ENCODE measurements at places on chromosomes 7 and 10.

GRCh38 chr7:150311711-150312110, 11.4 kb upstream of the LRRC61 start:
- DNase-seq: no peak

DNA sequence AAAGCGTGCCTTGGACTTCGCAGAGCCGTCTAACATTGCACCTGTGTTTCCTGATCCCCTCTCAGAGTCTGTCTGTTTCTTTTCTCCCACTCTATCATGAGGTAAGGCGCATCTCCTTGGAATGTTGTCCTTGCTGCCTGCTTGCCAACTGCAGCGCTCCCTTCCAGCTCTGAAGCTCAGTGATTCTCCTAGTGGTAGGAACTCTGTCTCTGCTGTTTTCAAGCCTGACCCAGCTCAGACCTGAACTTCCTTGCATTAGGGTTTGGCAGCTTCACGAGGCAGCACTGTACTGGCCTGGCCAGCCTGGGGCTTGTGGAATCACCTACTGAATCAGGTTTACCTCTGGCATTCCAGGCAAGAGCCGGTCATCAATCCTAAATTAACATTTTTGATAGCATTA, 123.9 kb downstream of the CREB5 start:
- no peak for DNase-seq

DNA sequence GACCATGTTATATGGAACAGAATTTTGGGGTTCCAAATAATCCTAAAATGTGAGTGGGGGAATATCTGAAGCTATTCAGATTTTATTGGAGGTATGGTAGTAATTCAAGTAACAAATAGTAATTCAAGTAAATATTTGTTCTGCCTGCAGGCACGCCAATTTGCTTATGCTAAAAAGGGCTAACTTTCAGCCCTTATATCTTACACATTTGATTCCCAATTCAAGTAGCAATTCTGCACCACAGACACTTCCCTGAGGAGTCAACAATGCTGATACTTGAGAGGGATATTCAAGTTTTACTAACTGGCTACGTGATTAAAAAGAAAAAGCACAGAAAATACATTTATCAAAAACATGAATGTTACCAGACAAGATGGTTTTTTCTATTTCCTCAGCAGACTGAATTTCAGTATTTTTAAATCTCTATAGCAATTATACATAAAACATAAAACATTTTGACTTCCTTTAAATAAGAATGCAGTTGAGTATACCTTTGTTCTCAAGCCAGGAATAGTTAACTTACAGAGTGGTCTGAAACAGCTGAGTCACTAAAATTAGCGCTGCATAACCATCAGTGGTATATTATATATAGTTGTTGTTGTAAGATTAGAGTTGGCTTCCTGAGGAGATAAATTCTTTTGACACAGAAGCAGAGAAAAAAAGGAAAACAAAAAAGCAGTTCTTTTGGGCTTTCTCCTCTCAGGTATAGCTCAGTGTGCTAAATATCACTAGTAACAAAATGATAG, 33.9 kb downstream of the MTPN start:
- no peak for DNase-seq

- DNase-seq: no peak
These were observed 1.6 kb downstream of the GLCCI1 start for GRCh38 chr7:7970237-7970530.

GRCh38 chr7:145624618-145625017, 492.0 kb upstream of the CNTNAP2 start:
- DNase-seq: no peak

DNA sequence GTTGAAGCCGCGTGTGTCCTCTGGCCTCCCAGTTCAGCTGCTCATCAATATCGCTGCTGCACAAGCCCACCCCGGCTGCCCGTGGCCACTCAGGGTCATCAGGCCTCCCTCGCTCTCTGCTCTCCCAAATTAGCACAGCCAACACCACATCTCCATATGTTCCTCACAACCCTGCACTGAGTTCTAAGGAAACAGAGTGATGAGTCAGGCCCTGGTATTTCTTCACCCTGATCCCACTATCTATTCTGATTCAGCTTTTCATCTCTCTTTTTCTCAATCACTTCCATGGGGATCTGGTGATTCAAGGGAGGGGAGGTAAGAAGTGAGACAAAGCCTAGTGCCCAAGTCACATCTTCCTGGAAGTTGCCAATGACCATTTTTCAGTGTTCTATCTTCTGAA, 23.8 kb downstream of the CYTH3 start:
- DNase-seq: no peak

GRCh38 chr7:16035392-16035791, 348.9 kb upstream of the MEOX2 start:
- DNase-seq: no peak

- DNase-seq: no peak
These were observed 44.9 kb downstream of the VIPR2 start for GRCh38 chr7:159099711-159100231.

DNA sequence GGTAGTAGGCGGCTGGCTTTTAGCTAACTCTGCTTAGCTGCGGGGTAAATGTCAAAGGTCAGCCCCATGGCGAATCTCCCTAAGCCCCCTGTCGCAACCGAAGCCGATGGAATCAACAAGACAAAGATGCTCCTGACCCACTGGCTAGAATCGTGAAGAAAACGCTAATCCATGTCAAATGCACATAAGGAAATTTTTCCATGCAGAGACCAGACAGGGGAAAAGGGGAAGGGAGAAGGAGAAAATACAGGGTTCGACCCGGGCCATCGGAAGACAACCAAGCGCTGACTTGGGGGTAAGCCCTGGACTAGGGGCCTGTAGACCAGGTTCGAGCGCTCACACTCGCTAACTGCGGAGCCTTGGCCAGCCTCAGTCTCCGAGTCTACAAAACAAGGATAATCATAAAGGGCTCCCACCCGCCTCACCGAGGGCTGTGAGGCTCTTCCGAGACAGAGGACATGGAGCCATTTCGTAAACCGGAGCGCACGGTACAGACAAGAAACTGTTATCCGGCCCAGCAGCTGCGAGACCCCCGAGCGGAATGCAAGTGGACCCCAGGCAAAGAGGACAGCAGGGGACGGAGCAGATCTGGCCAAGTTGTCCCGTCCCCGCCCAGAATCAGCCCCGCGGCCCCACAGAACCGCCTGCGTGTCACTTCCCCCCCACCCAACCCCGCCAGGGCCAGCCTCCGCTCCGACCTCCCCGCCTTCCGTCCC, 507 bp downstream of the SAR1A start:
- DNase-seq: no peak

GRCh38 chr7:84654273-84654672, 459.7 kb upstream of the SEMA3A start:
- no peak for DNase-seq

DNA sequence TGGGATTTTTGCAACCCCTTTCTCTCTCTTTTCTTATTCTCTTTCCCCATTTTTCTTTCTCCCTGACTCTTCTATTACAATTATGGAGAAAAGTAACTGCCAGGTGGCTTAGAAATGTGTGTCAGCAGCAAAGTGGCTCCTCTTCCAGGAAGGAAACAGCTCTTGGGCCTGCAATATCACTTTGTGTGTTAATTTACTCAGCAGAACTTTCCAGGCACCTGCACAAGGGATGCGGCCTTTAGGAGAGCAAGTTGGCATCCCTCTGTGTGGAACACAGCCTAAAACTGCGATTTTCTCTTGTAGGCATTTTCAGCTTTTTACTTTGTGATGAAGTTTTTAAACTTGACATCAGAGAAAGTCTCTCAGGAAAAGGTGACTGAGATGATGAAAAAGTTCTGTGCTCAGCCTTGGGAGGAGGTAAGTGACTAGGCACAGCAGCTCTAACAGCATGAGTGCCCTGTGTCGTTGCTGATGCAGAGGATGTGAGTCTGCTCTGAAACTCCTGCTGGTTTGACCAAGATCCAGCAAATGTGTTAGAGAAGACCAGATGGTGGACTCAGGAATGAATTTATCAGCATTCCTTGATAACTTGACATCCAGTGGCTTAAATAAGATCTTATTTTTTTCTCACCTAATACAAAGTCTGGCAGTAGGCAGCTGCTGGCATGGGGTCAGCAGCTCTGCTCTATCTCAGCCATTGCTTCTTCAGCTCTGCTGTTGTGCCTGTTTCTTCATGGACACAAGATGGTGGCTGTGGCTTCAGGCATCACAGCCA, 47.4 kb upstream of the CC2D2B start:
- DNase-seq: no peak

DNA sequence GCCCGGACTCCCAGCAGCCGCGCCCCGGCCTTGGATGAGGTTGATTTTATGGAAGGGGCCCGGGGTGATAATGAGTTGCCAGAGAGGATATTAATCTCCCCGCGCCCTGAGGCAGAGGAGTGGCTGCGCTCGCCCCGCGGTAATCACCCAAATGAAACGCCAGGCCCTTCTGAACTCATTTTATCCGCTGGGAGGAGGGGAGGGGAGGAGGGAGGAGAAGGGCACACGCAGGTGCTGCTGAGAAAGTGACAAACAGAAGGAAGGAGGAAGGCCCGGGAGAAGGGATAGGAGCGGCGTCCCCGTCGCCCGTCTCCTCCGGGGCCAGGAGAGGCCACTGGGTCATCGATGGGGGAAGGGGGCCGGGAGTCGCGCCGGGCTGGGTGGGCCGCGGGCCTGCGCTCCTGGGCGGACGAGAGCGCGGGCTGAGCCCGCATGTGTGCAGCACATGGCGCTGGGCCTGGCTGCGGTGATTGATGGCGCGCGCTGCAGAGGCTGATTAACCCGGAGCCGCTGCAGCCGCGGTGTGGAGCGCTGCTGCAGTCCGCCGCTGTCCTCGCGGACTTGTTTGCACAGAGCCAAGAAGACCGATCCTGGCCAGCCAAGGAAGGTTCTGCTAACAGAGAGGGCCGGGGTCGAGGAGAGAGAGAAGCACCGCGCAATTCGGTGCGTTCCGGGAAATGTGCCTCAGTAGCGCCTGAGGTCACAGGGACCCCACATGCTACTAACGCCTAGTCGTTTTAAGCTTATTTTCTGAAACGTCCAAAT, 6.5 kb downstream of the MNX1 start:
- DNase-seq: no peak

DNA sequence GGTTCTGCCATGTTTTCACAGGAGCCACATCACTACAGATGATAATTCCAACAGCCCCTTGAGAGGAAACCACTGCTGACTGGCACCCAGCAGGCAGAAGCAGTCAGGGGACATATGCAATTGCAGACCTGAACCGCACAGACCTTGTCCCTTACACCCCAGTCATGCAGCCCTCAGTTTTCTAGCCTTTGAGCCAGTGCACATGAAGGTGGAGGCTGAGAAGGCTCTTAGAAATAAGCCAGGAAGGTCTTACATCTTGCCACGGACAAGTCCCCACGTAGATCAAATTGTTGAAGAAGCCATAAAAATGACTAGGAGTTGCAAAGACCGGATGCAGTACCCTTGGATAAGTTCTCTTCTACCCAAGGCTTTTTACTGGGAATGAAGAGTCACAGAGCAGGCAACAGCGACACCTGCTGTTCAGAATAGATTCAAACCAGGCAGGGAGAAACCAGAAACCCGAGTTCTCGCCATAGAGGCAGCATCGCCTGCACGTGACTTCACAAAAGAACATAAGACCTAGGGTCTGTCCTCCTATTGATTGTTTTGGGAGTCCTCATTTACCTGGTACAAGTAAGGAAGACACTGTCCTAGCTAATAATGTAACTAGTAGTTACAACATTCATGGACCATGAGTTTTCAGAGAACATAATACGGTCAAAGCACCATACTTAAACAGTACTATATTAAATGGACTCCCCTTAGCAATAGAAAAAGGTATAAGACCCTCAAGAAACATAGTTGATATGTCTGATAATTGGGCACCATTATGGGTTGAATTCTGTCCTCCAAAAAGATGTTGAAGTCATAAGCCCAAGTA, 11.1 kb downstream of the STEAP1B start:
- peak; percentile 35 for DNase-seq

- no peak for DNase-seq
These were observed 38.9 kb upstream of the PLCE1 start for GRCh38 chr10:93954726-93955363.

- DNase-seq: no peak
These were observed 70.4 kb upstream of the ATRNL1 start for GRCh38 chr10:115022733-115023132.

DNA sequence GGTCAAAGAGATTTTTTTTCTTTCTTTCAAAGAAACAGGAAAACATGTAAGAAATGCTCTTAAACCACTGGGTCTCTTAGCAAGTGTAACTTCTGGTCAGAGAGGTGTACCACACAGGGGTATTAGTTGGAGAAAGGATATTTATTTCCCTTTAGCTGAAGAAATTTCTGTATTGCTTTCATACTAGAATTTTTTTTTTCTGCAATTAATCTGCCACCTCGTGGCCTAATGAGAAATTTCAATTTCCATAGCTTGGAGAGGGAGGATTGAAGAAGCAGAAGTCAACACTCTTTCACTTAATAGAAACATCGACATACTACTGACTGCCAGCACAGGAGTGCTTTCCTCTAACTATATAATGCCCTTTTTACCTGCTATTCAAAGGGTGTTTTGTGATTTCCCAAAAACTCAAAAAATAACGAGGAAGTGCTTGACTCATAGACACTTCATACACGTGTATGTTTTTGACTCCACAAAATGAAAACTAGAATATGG, 177.6 kb upstream of the NAMPT start:
- no peak for DNase-seq

GRCh38 chr10:26221541-26221940, 5.0 kb downstream of the GAD2 start:
- no peak for DNase-seq

DNA sequence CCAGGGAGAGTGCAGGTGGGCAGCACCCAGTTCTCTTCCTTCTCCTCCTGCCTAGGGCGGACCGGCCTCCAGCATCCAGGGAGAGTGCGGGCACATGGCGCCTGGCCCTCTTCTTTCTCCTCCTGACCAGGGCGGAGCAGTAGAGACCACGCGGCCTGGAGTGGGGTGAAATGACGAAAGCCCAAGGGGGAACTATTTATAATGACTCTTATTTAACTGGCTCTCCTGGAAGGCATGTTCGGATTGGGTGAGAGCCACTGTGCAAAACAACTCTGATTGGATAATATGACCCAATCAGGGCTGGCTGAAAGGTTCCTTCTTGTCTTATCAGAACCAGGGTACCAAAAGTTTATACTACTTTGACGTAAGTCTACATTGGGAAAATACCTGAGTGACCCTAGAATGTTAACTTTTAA, 63.1 kb downstream of the ZNF37A start:
- DNase-seq: no peak

DNA sequence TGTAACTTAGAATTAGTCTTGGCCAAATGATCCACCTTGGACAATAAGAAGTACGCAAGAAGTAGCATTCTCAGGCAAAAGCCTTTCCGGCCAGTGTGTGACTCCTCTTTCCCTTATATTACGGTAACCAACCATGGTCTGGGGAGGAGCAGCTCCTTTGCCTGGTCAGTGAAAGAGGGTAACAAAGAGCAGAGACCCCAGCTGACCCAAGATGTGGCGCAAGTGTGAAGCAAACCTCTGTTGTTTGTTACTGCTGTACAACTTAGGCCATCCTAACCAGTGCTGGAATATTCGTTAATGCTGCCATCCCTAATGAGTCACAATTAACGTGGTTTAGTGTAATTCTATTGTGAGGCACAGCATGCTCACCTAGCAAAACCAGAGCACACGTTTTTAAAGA, 44.0 kb downstream of the HIPK2 start:
- peak; percentile 13 for DNase-seq

All from CD8-positive, alpha-beta T cell (primary cell).